ENCODE measurements at places on chromosomes 4 and X. TPM values are rescaled to one million over a fixed set of nuclear protein-coding genes. Genes with fewer than 3 reads are reported as not detected.

- DNase-seq: no peak
Observed at GRCh38 chr4:14066979-14067378, 439.5 kb upstream of the BOD1L1 start.

HSFX2 gene
- total RNA-seq: not detected

AR gene
- 0.06 TPM for total RNA-seq

GRCh38 chr4:187010052-187010451 lies 286.4 kb upstream of the FAT1 start:
- no peak for DNase-seq

GRCh38 chr4:21973850-21974249 lies 25.3 kb upstream of the KCNIP4 start:
- no peak for DNase-seq

DNA sequence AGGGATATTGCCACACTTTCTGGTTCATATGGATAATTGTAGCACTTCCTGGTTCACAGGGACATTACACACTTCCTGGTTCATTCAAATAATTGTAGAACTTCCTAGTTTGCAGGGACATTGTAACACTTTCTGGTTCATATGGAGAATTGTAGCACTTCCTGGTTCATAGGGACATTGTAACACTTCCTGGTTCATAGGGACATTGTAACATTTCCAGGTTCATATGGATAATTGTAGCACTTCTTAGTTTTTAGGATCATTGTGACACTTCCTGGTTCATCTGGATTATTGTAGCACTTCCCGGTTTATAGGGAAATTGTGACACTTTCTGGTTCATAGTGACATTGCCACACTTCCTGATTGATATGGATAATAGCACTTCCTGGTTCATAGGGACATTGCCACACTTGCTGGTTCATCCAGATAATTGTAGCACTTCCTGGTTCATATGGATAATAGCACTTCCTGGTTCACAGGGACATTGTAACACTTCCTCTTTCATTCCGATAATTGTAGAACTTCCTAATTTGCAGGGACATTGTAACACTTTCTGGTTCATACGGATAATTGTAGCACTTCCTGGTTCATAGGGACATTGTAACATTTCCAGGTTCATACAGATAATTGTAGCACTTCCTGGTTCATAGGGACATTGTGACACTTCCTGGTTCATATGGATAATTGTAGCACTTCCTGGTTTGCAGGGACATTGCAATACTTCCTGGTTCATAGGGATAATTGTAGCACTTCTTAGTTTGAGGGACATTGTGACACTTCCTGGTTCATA lies 59.2 kb upstream of the CD99 start:
- DNase-seq: no peak

Measured in Daoy (cell line).